ENCODE measurements at places on chromosomes 1 and 21.

DNA sequence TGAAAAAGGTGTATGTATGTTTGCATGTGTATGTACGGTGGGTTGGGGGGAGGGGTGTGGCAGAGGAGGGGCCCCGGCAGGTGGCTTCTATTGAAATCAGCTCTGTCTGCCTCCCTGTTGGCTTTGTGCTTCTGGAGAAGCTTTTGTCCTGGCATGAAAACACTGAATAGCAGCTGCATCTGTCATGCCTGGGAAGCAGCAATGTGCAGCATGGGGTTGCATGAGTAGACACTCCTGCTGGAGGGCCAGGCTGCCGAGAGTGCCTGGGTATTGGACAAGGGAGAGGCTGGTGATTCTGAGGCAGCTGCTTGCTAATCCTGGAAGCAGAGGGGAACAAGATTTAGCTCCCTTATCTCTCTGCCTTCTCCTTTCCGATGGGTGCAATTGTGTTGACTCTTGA is 20.5 kb downstream of the MAPKAPK2 start:
- DNase-seq: peak; percentile 54

GRCh38 chr1:74681449-74681848 is 7.9 kb upstream of the ERICH3 start:
- DNase-seq: no peak

- DNase-seq: no peak
Observed at GRCh38 chr1:114458237-114458777, 52.7 kb downstream of the TRIM33 start.

DNA sequence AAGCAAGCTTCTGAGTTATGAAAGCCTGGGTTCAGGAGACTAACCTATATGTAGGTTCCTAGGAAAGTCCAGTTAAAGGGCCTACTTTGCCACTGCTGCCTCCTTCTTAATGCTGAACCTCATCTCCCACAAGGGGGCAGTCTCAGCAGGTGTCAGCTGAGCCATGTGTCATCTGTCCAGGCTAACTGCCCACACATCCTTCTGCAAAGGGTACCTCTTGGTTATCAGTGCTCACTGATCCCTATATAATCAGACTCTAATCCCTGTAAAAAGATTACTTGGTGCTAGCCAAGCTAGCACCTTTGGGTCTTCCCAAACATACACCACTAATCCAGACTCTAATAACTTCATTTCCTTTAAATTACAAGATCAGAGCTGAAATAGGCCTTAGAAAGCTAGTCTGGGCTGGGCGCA is 9.0 kb downstream of the PRDX1 start:
- peak; percentile 87 for DNase-seq

- DNase-seq: no peak
Observed at GRCh38 chr1:93692983-93693591, 11.4 kb upstream of the BCAR3 start.

DNA sequence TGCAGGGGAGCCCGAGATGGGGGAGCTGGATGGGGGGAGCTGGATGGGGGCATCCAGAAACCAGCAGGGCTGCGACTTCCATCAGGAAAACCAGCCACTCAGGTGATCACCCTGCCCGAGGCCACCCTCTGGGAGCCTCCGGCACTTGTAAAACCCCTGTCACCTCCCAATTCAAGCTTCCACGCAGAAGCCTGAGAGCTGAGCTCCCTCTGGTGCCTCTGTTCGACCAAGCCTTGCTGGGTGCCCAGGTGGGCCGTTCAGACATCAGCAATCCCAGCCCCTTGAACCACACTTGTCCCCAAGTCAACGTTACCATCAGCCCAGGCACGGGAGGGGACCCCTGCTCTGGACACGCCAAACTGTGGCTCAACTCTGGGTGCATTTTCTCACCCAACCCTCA is 59.6 kb downstream of the MEGF6 start:
- no peak for DNase-seq

GRCh38 chr1:119011116-119011515 is 23.0 kb upstream of the TBX15 start:
- no peak for DNase-seq

- no peak for DNase-seq
Observed at GRCh38 chr1:225954753-225955152, 13.7 kb upstream of the LEFTY2 start.

- no peak for DNase-seq
Observed at GRCh38 chr1:232123775-232124659, 497.4 kb downstream of the DISC1 start.

DNA sequence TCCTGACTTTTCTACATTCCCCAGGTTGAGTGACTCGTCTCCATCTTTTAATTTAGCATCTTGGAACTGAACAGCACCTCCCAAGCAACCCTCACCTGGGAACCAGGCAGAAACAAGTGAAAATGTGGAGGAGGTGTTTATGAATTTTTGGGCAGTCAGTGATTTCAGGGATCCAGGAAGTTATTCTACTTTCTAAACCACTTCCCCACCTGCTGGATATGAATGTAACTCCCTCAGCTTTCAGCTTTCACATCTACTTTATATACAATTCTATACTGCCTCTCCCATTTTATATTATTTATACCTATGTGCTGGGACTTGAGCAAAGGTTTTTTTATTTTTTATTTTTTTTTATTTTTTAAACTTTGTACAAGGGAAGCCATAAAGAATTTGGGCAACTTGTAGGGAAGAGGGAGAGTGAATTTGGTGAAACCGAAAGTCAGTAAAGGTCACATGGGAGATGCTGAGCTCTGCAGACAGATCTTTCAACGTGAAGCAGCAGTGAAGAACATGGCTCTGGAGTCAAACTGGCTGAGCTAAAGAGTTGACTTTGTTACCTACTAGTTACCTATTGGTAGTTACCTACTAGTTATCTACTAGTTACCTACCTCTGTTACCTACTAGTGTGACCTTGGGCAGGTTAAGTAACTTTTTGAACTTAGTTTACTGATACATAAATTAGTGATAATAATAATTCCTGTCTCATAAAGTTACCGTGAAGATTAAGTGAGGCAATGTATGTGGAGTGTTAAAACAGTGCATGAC is 45.5 kb downstream of the DDR2 start:
- DNase-seq: no peak

All from NCI-H526 (cell line).